A549 treated with ZK216348 at 1 μM for 4 hours (cell line): ENCODE measurements at places on chromosomes 6 and 20. TPM values are rescaled to one million over a fixed set of nuclear protein-coding genes. Genes with fewer than 3 reads are reported as not detected.

The LHFPL5 gene
- 0.26 TPM in 1 of 5 replicates, not detected in the others for total RNA-seq

The ZNF165 gene
- 0.57 to 1.5 TPM (median 0.83 TPM) in 5 replicates for total RNA-seq

The HLA-F gene
- 2.5 to 7.5 TPM (median 4.9 TPM) in 5 replicates for total RNA-seq

The ADGRB3 gene
- not detected in 5 replicates for total RNA-seq

The PRRC2A gene
- 59.3 to 94.8 TPM (median 86.5 TPM) in 5 replicates for total RNA-seq

The GGTLC1 gene
- not detected in 5 replicates for total RNA-seq

The SLC22A3 gene
- total RNA-seq, result 33.9 to 44.9 TPM (median 40.5 TPM) in 5 replicates

The SLC35D3 gene
- total RNA-seq, result 0.10 to 0.11 TPM in 2 of 5 replicates, not detected in the others

The COL21A1 gene
- total RNA-seq, result 0.38 to 0.84 TPM (median 0.56 TPM) in 5 replicates

The SAMD5 gene
- total RNA-seq, result 0.58 to 0.87 TPM (median 0.70 TPM) in 5 replicates

The CNBD2 gene
- total RNA-seq, result 3.7 to 7.7 TPM (median 5.7 TPM) in 5 replicates

The ELOVL4 gene
- 1.2 to 2.4 TPM (median 1.6 TPM) in 5 replicates for total RNA-seq

The PI16 gene
- not detected in 5 replicates for total RNA-seq

The OTOR gene
- not detected in 5 replicates for total RNA-seq

The SIRPB1 gene
- total RNA-seq, result 0.36 to 0.98 TPM (median 0.51 TPM) in 5 replicates

The TMEM200A gene
- 0.04 to 0.08 TPM (median 0.07 TPM) in 3 of 5 replicates, not detected in the others for total RNA-seq

The PRPH2 gene
- 0.07 TPM in 1 of 5 replicates, not detected in the others for total RNA-seq

The KCNK5 gene
- total RNA-seq, result 0.92 to 1.6 TPM (median 1.5 TPM) in 5 replicates

The NRSN1 gene
- not detected in 5 replicates for total RNA-seq

The KCNQ5 gene
- 1.2 to 1.8 TPM (median 1.5 TPM) in 5 replicates for total RNA-seq

The NKX2-4 gene
- total RNA-seq, result not detected in 5 replicates

The ABCF1 gene
- total RNA-seq, result 49.4 to 64.4 TPM (median 55.7 TPM) in 5 replicates

The ZNF391 gene
- 0.07 to 0.35 TPM (median 0.32 TPM) in 5 replicates for total RNA-seq

The MLN gene
- not detected in 5 replicates for total RNA-seq

The CDH26 gene
- total RNA-seq, result 0.12 to 0.54 TPM (median 0.14 TPM) in 4 of 5 replicates, not detected in the other

The CARMIL1 gene
- total RNA-seq, result 6.7 to 9.5 TPM (median 7.8 TPM) in 5 replicates

The PREX1 gene
- 9.2 to 14.1 TPM (median 13.6 TPM) in 5 replicates for total RNA-seq

The HEY2 gene
- 0.06 to 0.09 TPM (median 0.08 TPM) in 3 of 5 replicates, not detected in the others for total RNA-seq

The NKAPL gene
- total RNA-seq, result not detected in 5 replicates

The MOCS1 gene
- total RNA-seq, result 1.7 to 2.0 TPM (median 1.9 TPM) in 5 replicates

The HFE gene
- total RNA-seq, result 8.5 to 13.9 TPM (median 12.4 TPM) in 5 replicates

The EFHC1 gene
- total RNA-seq, result 10.4 to 14.6 TPM (median 13.6 TPM) in 5 replicates

The VGLL2 gene
- not detected in 5 replicates for total RNA-seq

The HLA-DRB1 gene
- total RNA-seq, result not detected in 5 replicates

The HLA-DQA2 gene
- not detected in 5 replicates for total RNA-seq

The LINC00237 gene
- not detected in 5 replicates for total RNA-seq

The SUMO4 gene
- not detected in 5 replicates for total RNA-seq

The BEND6 gene
- total RNA-seq, result 0.63 to 1.8 TPM (median 1.3 TPM) in 5 replicates

The CST2 gene
- 0.28 to 0.83 TPM (median 0.50 TPM) in 4 of 5 replicates, not detected in the other for total RNA-seq

The CALHM6 gene
- not detected in 5 replicates for total RNA-seq

The NHSL1 gene
- 1.7 to 4.3 TPM (median 3.8 TPM) in 5 replicates for total RNA-seq

The SDC4 gene
- 103 to 119 TPM (median 118 TPM) in 5 replicates for total RNA-seq
